ENCODE measurements at places on chromosomes 2 and 18. TPM values are rescaled to one million over a fixed set of nuclear protein-coding genes. Genes with fewer than 3 reads are reported as not detected.
A peak's percentile ranks its signal among the peaks of the same experiment; 100 is the strongest.

- no peak overlapping the region for H3K27ac ChIP-seq
- H3K4me1 ChIP-seq = no peaks in the 10 kb centered on the region
- no peaks in the 10 kb centered on the region for H3K36me3 ChIP-seq
- H3K4me3 ChIP-seq = no peak overlapping the region
- DNase-seq = no peak
These were observed 1.3 kb upstream of the CIB4 start for GRCh38 chr2:26642429-26642828.

- no peak for DNase-seq
- no peak overlapping the region for H3K4me3 ChIP-seq
- no peaks in the 10 kb centered on the region for H3K27me3 ChIP-seq
- peaks cover 16% of the 10 kb centered on the region for H3K36me3 ChIP-seq
- H3K27ac ChIP-seq = no peak overlapping the region
- H3K4me1 ChIP-seq = no peaks in the 10 kb centered on the region
These were observed 84.1 kb downstream of the INO80D start for GRCh38 chr2:206001912-206002311.

DNA sequence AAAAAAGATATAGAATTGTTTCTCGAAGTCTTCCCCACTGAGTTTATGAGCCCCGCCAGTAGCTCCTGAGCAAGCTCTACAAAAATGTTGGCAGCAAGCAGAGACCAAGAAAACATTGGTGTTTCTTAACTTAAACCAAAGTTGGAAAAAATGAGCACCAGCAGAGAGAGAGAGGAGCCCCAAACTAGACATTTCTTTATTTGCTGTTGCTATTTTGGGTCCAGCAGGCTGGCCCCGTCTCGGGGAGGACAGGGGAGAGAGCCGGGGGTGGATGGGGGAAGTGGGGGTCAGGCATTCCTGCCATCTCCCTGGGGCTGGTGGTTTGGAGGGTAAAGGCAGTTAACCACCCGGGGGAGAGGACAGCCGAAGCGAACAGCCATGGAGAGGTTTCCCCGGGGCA, 113.0 kb downstream of the DYSF start:
- no peak overlapping the region for H3K4me3 ChIP-seq
- H3K27ac ChIP-seq = no peak overlapping the region
- no peaks in the 10 kb centered on the region for H3K27me3 ChIP-seq
- no peaks in the 10 kb centered on the region for H3K4me1 ChIP-seq
- DNase-seq = no peak

DNA sequence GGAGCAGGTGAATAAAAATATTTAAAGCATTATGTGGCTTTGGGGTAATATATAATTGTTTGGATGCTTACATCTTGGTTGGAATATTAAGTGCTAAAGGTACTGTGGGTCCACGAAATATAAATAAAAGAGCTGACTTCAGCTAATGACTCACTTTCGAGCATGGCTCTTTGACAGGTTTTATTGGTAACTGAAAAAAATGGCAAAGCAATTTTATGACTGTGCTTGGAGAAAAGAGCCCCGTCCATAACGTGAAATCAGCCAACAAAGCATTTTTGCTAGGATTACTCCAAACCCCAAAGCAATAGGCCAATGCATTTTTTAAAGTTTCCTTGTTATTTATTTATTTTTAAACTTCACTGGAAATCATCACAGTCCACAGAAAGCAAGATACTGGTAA, 397.2 kb upstream of the CDH19 start:
- no peaks in the 10 kb centered on the region for H3K27me3 ChIP-seq
- no peak overlapping the region for H3K4me3 ChIP-seq
- no peaks in the 10 kb centered on the region for H3K4me1 ChIP-seq
- H3K27ac ChIP-seq = no peak overlapping the region
- DNase-seq = no peak

- H3K4me1 ChIP-seq = no peaks in the 10 kb centered on the region
- no peak for DNase-seq
- H3K4me3 ChIP-seq = no peak overlapping the region
These were observed 7.2 kb downstream of the STK36 start for GRCh38 chr2:218679119-218679518.

GRCh38 chr2:8234757-8235374, 447.0 kb upstream of the ID2 start:
- no peak overlapping the region for H3K27ac ChIP-seq
- H3K27me3 ChIP-seq = no peaks in the 10 kb centered on the region
- H3K4me1 ChIP-seq = peaks cover 5% of the 10 kb centered on the region
- H3K4me3 ChIP-seq = no peak overlapping the region

- no peak for DNase-seq
- no peak overlapping the region for H3K4me3 ChIP-seq
- H3K4me1 ChIP-seq = peaks cover 40% of the 10 kb centered on the region
- H3K27ac ChIP-seq = no peak overlapping the region
- no peaks in the 10 kb centered on the region for H3K36me3 ChIP-seq
- no peaks in the 10 kb centered on the region for H3K27me3 ChIP-seq
These were observed 118.8 kb downstream of the SH3RF3 start for GRCh38 chr2:109247812-109248211.

- H3K36me3 ChIP-seq = no peaks in the 10 kb centered on the region
- H3K27me3 ChIP-seq = no peaks in the 10 kb centered on the region
- no peak for DNase-seq
- no peak overlapping the region for H3K27ac ChIP-seq
- no peak overlapping the region for H3K4me3 ChIP-seq
- H3K4me1 ChIP-seq = no peaks in the 10 kb centered on the region
These were observed 269.3 kb upstream of the MYT1L start for GRCh38 chr2:2600366-2600765.

DNA sequence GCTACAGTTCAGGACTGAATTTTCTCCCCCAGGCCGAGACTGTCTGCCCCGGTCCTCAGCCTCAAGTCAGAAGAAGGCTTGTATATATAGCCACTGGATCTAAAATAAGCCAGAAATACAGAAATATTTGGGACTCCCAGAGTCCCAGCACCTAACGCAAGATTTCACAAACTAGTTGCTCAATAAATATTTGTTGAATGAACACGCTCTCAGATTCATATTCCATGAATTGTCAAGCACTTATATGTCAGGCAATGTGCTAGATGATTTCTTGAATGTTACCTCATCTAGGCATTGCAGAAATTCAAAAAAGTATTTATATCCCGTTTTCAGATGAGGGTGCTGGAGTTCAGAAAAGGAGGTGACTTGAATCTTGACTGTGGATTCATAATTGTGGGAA, 163.7 kb upstream of the KLHL29 start:
- no peaks in the 10 kb centered on the region for H3K36me3 ChIP-seq
- no peaks in the 10 kb centered on the region for H3K27me3 ChIP-seq
- no peak overlapping the region for H3K4me3 ChIP-seq
- no peak for DNase-seq

GRCh38 chr2:142307086-142307485, 176.3 kb upstream of the LRP1B start:
- no peaks in the 10 kb centered on the region for H3K4me1 ChIP-seq
- DNase-seq = no peak
- H3K36me3 ChIP-seq = no peaks in the 10 kb centered on the region
- H3K27me3 ChIP-seq = no peaks in the 10 kb centered on the region
- H3K4me3 ChIP-seq = no peak overlapping the region
- H3K27ac ChIP-seq = no peak overlapping the region

DNA sequence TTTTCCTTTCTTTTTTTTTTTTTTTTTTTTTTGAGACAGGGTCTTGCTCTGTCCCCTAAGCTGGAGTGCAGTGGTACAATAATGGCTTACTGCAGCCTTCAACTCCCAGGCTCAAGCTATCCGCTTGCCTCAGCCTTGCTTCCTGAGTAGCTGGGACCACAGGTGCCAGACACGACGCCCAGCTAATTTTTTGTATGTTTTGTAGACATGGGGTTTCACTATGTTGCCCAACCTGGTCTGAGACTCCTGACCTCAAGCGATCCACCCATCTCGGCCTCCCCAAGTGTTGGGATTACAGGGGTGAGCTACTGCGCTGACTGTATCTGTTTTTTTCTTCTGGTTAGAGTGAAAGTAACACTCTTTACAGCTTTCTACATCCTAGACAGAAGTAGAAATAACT, 240.3 kb upstream of the FBXO11 start:
- no peaks in the 10 kb centered on the region for H3K4me1 ChIP-seq
- H3K4me3 ChIP-seq = no peak overlapping the region
- DNase-seq = no peak

- H3K4me3 ChIP-seq = no peak overlapping the region
- peaks cover 19% of the 10 kb centered on the region for H3K36me3 ChIP-seq
These were observed 10.2 kb downstream of the INSIG2 start for GRCh38 chr2:118098307-118099030.

- no peaks in the 10 kb centered on the region for H3K4me1 ChIP-seq
- H3K27ac ChIP-seq = no peak overlapping the region
- no peak overlapping the region for H3K4me3 ChIP-seq
- DNase-seq = no peak
- no peaks in the 10 kb centered on the region for H3K27me3 ChIP-seq
These were observed 193.0 kb upstream of the RGPD4 start for GRCh38 chr2:107633580-107634147.

DNA sequence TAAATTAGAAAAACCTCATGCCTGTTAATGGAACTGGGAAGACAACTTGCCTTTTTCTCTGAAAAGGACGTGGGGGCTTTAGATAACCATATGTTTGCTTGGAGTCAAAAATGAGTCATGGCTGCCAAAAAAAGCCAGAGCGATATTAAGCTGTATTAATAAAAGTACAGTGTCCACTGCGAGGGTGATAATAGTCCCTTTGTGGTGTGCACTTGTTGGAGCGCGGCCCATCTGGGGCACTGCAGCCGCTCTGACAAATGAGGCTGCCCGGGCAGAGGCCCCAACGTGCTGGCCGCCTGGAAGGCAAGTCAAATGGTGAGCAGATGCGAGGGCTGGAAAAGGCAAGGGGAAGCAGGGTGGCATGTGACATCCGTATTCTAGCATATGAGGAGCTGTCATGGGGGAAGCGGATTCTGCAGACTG, 103.3 kb upstream of the NCK2 start:
- no peaks in the 10 kb centered on the region for H3K36me3 ChIP-seq
- H3K27ac ChIP-seq = no peak overlapping the region
- H3K4me1 ChIP-seq = no peaks in the 10 kb centered on the region
- no peak overlapping the region for H3K4me3 ChIP-seq

DNA sequence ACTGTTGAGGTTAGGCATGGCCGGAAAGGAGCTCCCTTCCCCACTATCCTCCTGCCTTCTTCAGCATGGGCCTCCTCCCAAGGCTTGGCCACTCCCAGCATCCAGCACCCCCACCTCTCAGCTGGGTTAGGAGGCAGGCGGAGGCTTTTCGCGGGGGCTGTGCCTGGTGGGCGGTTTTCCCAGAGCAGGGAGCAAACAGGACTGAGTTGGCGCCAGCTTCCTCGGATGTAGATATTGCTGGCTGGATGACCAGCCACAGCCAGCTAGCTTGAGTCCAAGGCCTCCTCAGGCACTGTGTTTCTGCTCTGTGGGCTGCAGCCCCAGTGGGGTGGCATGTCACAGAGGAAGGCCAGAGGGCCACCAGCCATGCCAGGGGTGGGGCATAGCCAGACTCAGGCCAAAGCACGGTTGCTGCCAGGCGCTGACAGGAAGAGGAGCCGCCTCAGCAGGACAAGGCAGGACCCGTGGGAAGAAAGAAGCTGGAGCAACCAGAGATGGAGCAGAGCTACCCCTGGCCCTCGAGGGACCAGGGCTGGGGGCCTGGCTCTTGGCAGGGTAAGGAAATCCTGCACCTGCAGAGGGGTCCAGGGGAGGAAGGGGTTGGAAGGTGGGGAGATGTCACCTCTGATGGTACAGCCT, at the start of gene TCF23:
Gene TCF23, plus strand, starts transcription at position 204 of the 639 bp plus-strand sequence. Its CDS starts 130 bp downstream, at position 334.
- no peaks in the 10 kb centered on the region for H3K4me1 ChIP-seq
- no peak within 1 kb of the TSS for H3K27ac ChIP-seq
- H3K4me3 ChIP-seq = no peak within 1 kb of the TSS
- DNase-seq = no peak

DNA sequence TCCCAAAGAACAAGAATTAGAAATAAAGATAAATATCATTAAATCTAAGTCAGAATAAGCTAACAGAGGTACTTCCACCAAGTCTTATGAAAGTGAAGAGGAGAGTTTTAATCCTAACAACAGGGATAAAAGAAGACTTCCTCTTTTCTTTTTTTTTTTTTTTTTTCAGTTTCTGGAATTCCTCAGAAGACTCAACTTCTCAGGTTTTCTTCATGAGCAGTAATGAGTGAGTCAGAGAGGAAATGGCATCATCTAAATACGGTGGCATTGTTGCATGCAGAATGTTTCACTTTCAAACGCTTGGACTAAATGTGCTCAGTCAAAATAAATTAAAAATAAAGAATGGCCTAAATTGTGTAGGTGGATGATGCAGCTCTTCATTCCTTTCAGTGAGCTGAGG, 45.6 kb upstream of the ARHGAP15 start:
- no peak for DNase-seq
- no peaks in the 10 kb centered on the region for H3K36me3 ChIP-seq
- no peak overlapping the region for H3K4me3 ChIP-seq

DNA sequence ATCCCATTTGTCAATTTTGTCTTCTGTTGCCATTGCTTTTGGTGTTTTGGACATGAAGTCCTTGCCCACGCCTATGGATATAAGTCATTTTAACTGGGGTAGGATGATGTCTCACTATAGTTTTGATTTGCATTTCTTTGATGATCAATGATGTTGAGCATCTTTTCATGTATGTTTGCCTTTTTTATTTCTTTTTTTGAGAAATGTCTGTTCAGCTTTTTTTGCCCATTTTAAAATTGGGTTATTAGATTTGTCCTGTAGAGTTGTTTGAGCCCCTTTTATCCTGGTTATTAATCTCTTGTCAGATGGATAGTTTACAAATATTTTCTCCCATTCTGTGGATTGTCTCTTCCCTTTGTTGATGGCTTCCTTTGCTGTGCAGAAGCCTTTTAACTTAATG, 75.3 kb downstream of the COMMD1 start:
- H3K4me3 ChIP-seq = no peak overlapping the region
- H3K27ac ChIP-seq = no peak overlapping the region
- H3K27me3 ChIP-seq = no peaks in the 10 kb centered on the region
- DNase-seq = no peak

DNA sequence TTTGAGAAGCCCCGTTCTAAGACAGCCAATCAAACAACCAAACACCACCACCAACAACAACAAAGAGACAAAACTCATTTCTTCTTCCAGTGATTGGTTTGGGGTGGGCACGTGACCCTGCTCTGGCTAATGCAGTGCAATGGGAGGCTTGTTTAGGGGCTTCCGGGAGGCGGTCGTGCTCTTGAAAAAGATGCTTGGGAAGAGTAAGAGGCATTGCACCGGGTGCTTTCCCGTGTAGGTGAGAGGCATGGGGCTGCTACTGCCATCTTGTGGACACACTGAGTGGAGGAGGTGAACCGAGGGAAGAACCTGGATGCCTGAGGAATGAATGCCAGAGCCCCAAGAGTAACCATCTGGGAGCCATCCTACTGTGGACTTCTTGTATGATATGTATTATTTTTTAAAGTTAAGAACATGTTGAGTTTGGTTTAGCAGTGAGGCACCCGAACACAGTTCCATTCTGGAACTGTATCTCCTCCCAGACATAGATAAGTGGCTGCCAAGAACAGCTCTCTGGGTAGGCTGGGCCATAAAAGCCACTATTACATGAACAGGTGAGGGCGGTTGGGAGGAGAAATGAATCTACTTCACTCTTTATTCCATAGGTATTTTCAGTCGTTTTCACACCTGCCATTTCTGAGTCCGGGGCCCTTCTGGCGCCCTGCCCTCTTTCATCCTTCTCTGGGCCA, 19.1 kb upstream of the ARHGAP25 start:
- H3K4me1 ChIP-seq = no peaks in the 10 kb centered on the region
- H3K36me3 ChIP-seq = no peaks in the 10 kb centered on the region
- no peak overlapping the region for H3K4me3 ChIP-seq
- no peaks in the 10 kb centered on the region for H3K27me3 ChIP-seq
- no peak overlapping the region for H3K27ac ChIP-seq
- peak; percentile 30 for DNase-seq

Gene GPAT2
- 7.8 TPM for total RNA-seq

Gene SERPINB12
- total RNA-seq = not detected

Gene MATN3
- 0.15 TPM for total RNA-seq

Gene PRKAG3
- total RNA-seq = 49.6 TPM

Gene AKAIN1
- total RNA-seq = not detected

Gene TMEM182
- 25.8 TPM for total RNA-seq

Gene UGT1A3
- total RNA-seq = not detected

Gene DSG1
- not detected for total RNA-seq

All from psoas muscle (tissue), 8 donors.